A549 treated with DMSO at 1 μM for 4 hours (cell line): ENCODE measurements at places on chromosomes 1 and 21. TPM values are rescaled to one million over a fixed set of nuclear protein-coding genes. Genes with fewer than 3 reads are reported as not detected.

The ERICH3 gene
- not detected in 5 replicates for total RNA-seq

The RNPEP gene
- total RNA-seq = 85.6 to 90.8 TPM (median 89.3 TPM) in 5 replicates

The RNU5D-1 gene
- not detected in 5 replicates for total RNA-seq

The CNR2 gene
- not detected in 5 replicates for total RNA-seq

The UTS2 gene
- 0.73 TPM in 1 of 5 replicates, not detected in the others for total RNA-seq

The ESPN gene
- total RNA-seq = 0.37 to 0.79 TPM (median 0.58 TPM) in 4 of 5 replicates, not detected in the other

The PMF1 gene
- 54.6 to 65.6 TPM (median 58.8 TPM) in 5 replicates for total RNA-seq

The CYP2J2 gene
- total RNA-seq = 0.08 to 0.10 TPM (median 0.09 TPM) in 3 of 5 replicates, not detected in the others

The LGR6 gene
- total RNA-seq = 0.40 to 0.75 TPM (median 0.61 TPM) in 5 replicates

The DIRAS3 gene
- total RNA-seq = 1.1 to 1.5 TPM (median 1.2 TPM) in 5 replicates

The PRELP gene
- 0.02 TPM in 2 of 5 replicates, not detected in the others for total RNA-seq

The CGN gene
- total RNA-seq = 1.2 to 1.5 TPM (median 1.3 TPM) in 5 replicates

The BTBD8 gene
- 0.55 to 1.5 TPM (median 0.71 TPM) in 5 replicates for total RNA-seq

The LCK gene
- total RNA-seq = 0.07 TPM in 1 of 5 replicates, not detected in the others

The MYOC gene
- total RNA-seq = not detected in 5 replicates

The F3 gene
- 1.9 to 3.3 TPM (median 3.1 TPM) in 5 replicates for total RNA-seq

The ROR1 gene
- 12.3 to 15.2 TPM (median 13.1 TPM) in 5 replicates for total RNA-seq

The PTGFR gene
- not detected in 5 replicates for total RNA-seq

The B3GALT5 gene
- 0.27 to 0.39 TPM (median 0.34 TPM) in 5 replicates for total RNA-seq

The RGL1 gene
- total RNA-seq = 0.91 to 1.1 TPM (median 0.95 TPM) in 5 replicates

The NHLH1 gene
- total RNA-seq = 0.33 to 0.71 TPM (median 0.38 TPM) in 5 replicates

The HPDL gene
- total RNA-seq = 4.2 to 5.7 TPM (median 4.3 TPM) in 5 replicates

The EPHA2 gene
- 122 to 148 TPM (median 131 TPM) in 5 replicates for total RNA-seq
